ENCODE measurements at places on chromosomes 3 and 15.
A peak's percentile ranks its signal among the peaks of the same experiment; 100 is the strongest.

DNA sequence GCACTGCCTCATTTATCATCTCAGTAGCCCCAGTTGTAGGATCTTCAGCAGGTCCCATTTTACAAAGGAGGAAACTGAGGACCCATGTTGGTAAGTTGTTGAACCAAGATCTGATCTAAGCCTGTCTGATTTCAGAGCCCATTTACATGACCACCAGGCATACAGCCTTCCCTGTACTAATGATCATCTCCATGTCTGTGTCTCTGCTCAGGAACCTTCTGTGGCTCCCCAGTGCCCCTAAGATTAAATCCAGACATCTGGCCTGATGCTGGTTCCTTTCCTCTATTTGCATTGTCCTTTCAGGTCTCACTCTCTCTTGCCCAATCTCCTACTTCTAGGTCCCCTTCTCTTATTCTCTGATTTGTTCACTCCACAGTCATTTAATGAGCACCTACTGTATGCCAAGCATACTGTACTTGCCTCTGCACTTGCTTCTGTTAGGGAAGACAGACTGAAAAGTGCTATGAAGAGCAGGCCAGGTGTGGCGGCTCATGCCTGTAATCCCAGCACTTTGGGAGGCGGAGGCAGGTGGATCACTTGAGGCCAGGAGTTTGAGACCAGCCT, 32.4 kb downstream of the ATP2B2 start:
- DNase-seq: no peak

- DNase-seq: no peak
These were observed 94.3 kb downstream of the UACA start for GRCh38 chr15:70669006-70669602.

DNA sequence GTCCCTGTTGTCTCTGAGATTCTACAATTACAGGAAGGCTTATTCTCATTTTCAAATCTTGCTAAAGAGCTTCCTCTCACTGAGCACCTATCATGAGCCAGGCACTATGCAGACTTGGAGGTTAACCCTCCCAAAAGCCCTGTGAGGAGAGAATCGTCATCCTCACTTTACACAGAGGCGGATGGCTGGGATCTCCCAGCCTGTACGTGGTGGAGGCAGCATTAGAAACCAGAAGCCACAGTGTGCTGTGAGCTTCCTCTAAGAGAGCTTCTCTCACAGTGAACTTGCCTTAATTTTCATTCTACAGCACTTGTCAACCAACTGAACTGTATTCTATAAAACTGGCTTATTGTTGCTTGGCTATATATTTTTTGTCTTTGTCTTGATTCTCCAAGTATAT, 6.1 kb upstream of the DGKG start:
- DNase-seq: peak; percentile 79

GRCh38 chr3:66520724-66521123, 19.9 kb upstream of the LRIG1 start:
- no peak for DNase-seq

- DNase-seq: peak; percentile 6
These were observed 60.5 kb upstream of the KLF13 start for GRCh38 chr15:31265871-31266711.

DNA sequence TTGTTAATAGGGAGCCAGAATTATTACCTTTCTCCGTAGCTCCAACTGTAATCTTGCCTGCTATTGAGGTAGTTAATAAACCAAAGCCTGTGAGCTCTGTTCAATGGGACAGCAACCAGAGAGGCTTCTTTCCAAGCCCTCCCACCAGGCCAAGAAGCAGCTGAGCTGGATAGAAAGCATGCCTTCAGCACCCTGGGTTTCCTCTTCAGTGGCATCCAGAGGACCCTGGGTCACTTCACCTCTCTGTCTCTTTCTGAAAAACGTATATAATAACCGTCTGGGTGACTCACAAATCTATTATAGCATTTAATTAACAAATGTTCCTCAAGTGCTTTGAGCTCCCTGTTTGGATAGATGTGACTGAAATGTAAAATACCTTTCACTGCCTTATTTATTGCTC, 420.0 kb downstream of the LPP start:
- DNase-seq: no peak

- DNase-seq: no peak
These were observed 477.4 kb downstream of the RSL24D1 start for GRCh38 chr15:54719325-54719724.

DNA sequence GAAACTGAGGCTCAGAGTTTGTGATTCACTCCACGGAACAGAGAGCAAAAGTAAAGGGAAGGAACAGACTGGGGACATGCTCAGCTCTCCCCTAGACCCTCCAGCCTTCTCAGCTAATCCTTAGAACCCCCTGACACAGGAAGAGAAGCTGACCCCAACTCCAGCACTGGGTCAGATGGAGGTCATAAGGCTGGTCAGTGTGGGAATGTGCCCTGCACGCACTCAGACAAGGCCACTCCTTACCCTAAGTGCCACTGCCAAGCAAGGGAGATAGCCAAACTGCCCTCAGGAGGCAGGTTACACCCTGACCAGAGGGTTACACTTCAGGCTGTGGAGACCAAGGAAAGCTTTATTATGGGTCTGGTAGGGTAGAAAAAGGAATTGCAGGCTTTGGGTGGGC, 1.2 kb downstream of the RPL29 start:
- no peak for DNase-seq

- DNase-seq: peak; percentile 23
These were observed 494.7 kb upstream of the NECTIN3 start for GRCh38 chr3:110576960-110577359.

DNA sequence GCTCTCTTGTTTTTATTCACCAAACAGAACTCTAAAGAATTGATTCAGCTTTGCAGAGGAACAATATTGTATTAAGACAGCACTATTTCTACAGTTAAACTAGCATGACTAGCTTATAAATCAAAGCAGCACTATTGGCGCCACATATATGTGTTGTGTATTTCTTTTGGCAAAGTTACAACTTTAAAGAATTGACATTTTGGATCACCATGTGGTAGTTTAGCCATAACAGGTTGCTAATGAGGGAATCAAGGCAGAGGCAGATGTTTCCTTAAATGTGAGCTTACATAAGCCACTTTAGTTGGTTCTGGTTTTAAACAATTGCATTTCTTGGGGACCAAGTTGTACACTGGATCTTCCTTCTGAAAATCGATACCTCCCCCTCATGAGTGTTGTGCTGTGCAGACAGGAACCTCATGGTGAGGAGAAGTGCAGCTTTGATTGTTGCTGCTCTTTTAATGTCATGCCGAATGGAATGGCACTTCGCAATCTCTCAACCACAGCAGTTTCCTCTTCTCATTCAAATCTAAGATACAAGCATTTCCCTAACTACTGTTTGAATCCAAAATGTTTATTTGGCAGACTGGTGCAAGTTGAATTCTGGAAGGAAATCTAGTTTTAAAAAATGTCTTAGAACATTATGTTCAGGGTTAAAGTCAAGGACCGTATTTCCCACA, 151.2 kb downstream of the MYRIP start:
- DNase-seq: peak; percentile 56

All from Kasumi-1 (cell line).